ENCODE measurements at places on chromosomes 7 and 10. TPM values are rescaled to one million over a fixed set of nuclear protein-coding genes. Genes with fewer than 3 reads are reported as not detected.

Gene ADARB2
- 3.1 TPM for total RNA-seq

- no peaks in the 10 kb centered on the region for H3K4me1 ChIP-seq
- no peak for DNase-seq
- no peak overlapping the region for H3K27ac ChIP-seq
- H3K4me3 ChIP-seq: no peak overlapping the region
- no peaks in the 10 kb centered on the region for H3K27me3 ChIP-seq
- H3K36me3 ChIP-seq: no peaks in the 10 kb centered on the region
These were observed 58.2 kb upstream of the ZRANB1 start for GRCh38 chr10:124883510-124884321.

- no peaks in the 10 kb centered on the region for H3K27me3 ChIP-seq
- no peaks in the 10 kb centered on the region for H3K4me1 ChIP-seq
- H3K4me3 ChIP-seq: no peak overlapping the region
- no peak overlapping the region for H3K27ac ChIP-seq
- H3K36me3 ChIP-seq: no peaks in the 10 kb centered on the region
- DNase-seq: no peak
These were observed 114.6 kb downstream of the PRKCQ start for GRCh38 chr10:6465437-6465836.

DNA sequence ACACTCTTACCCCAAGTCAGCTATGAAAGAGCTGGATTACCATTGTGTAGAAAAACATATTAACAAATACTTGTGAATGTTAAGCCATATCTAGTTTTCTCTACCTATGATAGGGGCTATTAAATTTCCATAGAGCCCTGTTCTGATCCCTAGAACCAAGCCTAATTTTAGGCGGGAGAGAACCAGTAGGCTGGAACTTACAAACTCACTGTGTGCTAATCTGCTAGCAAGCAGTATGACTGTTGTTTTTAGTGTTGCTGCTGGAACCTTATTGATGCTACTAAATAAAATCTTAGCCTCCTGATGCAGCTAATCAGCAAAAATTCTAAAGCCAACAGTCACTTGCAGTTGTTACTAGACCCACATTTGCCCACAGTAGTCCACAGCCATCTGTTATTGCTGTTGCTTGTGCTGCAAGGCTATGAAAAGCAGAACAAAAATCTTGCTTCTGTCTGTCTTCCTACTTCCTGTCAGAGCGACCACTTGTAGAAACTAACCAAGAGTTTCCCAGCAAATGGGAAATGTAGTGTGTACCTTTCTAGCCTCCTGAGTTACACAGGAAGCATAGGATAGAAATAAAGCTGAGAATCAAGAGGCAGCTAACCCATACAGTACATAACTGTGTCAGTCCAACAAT is 368.4 kb downstream of the ARL4A start:
- H3K4me1 ChIP-seq: peaks cover 4% of the 10 kb centered on the region
- no peak for DNase-seq
- H3K27ac ChIP-seq: no peak overlapping the region
- no peak overlapping the region for H3K4me3 ChIP-seq
- H3K36me3 ChIP-seq: no peaks in the 10 kb centered on the region

Gene MOGAT3
- not detected for total RNA-seq

DNA sequence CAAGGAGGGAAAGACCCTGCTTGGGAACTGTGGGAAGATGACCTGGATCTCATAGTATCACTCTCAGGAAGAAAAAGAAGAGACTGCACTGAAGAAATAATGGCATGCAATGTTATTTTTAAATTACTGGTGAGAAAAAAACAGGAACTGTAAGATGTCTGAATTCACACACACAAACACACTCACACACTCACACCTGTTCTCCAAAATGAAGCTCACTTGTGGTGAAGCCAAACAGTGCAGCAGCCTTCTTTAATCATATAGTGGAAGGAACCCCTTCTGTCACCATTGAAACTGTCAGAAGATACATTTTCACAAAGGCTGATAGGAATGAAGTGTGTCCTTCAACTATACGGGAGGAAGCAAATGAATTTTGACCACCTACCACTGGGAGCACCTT is 156.5 kb upstream of the GHITM start:
- peaks cover 8% of the 10 kb centered on the region for H3K4me1 ChIP-seq
- H3K36me3 ChIP-seq: no peaks in the 10 kb centered on the region
- no peak overlapping the region for H3K27ac ChIP-seq
- H3K27me3 ChIP-seq: no peaks in the 10 kb centered on the region

Measured in GM12878 (cell line).